ENCODE measurements at places on chromosomes 7 and 10. TPM values are rescaled to one million over a fixed set of nuclear protein-coding genes. Genes with fewer than 3 reads are reported as not detected.

DNA sequence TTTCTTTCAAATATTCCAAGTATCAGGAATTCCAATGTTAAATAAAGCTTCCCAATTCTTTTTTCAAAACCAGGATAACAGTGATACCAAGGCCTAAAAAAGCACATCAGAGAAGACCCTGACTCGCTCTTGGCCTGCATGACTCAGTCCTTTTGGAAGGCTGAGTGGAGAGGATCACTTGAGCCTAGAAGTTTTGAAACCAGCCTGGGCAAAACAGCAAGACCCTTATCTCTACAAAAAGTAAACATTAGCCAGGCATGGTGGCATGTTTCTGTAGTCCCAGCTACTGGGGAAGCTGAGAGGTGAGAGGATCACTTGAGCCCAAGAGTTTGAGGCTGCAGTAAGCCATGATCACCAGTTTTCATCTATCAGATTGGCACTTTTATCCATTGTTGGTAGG, 18.7 kb downstream of the NFE2L3 start:
- 0 out of 2 replicates have a peak, but pooled peaks cover 2% of the 10 kb centered on the region for H3K27me3 ChIP-seq
- H3K4me3 ChIP-seq: no peak overlapping the region
- no peak overlapping the region for H3K27ac ChIP-seq
- H3K4me1 ChIP-seq: no peaks in the 10 kb centered on the region
- H3K36me3 ChIP-seq: no peaks in the 10 kb centered on the region

The SPDYE2B gene
- not detected for total RNA-seq

- H3K27ac ChIP-seq: no peak overlapping the region
- DNase-seq: no peak
- no peaks in the 10 kb centered on the region for H3K4me1 ChIP-seq
- H3K27me3 ChIP-seq: no peaks in the 10 kb centered on the region
- no peak overlapping the region for H3K4me3 ChIP-seq
Observed at GRCh38 chr10:128609460-128609859, 483.2 kb upstream of the MKI67 start.

The LIPK gene
- total RNA-seq: not detected

The MYOF gene
- 300 TPM for total RNA-seq

- DNase-seq: peak; percentile 1
- peaks cover 9% of the 10 kb centered on the region for H3K4me1 ChIP-seq
- H3K27me3 ChIP-seq: no peaks in the 10 kb centered on the region
- peak overlapping the region; percentile 24 for H3K27ac ChIP-seq
Observed at GRCh38 chr7:84912993-84913635, 273.7 kb downstream of the SEMA3D start.

The AKR1B1 gene
- total RNA-seq: 103 TPM
